Inflammatory macrophage treated with lipopolysaccharide for 4 hours (primary cell): ENCODE measurements at places on chromosomes 12 and 14.
A peak's percentile ranks its signal among the peaks of the same experiment; 100 is the strongest.

GRCh38 chr14:38662781-38663180 lies 406.9 kb upstream of the CLEC14A start:
- no peak for DNase-seq

DNA sequence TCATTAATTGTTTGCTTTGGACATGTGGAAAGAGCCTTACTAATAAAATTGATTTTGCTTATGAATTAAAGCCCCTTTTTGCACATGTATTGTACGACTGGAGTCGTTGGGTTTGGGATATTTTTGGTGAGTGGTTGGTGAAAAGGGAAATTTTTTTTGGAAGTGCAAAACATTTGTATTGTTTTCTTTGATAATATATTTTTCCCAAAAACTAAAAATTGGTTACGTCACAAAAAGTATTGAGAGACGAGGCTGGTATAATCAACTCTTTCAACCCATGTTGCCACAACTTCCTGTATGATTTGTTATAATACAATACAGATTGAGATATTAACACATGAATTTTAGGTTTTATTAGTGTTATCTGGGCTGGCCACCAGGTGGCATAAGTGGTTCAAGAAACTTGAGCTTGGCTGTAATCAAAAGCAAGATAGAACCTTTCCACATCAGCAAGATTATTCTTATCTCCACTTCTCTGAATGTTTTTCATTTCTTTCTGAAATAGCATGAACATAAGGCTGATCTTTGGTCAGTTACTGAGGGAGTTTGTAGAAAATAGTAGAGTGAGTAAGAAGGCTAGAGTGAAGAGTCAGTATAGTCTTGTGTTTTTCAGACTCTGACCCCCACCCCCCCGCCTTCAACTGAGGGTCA lies 8.7 kb downstream of the NGDN start:
- DNase-seq = peak; percentile 68

DNA sequence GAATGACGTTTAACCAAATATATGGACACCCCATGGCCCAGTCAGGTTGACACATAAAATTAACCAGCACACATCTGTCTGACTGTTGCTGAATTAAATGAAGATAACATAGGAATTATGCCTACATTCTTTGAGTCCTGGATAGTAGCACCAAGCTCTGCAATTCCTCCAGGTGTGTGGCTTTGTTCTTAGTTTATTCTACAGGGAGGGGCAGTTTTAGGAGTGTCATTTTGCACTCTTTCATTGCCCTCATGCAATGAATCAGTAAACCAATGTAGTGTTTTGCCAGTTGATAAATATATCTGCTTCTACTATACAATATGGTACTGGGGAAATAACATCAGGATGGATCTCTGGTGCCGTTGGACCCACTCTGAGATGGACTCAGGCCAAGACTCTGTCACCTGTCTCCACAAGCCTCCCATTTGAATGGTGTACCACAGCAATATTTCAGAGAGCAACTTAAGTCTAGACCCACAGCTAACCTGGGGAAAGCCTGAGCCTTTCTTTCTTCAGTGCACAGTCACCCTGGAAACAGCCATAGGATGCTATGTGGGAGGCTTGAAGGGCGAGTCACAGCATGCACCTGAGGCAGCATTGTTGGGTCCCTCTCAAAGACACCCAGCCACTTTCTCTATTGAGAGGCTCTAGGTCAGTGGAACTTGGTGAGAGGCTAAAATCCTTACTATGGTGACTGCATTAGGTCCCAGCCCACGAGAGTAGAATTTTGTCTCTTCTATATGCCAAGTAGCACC lies 73.2 kb downstream of the ANO4 start:
- DNase-seq = no peak

GRCh38 chr14:73231981-73232851 lies 5.1 kb upstream of the PAPLN start:
- DNase-seq = no peak

GRCh38 chr12:31006416-31007152 lies 67.1 kb upstream of the DDX11 start:
- no peak for DNase-seq
